ENCODE measurements at places on chromosomes 4 and X. TPM values are rescaled to one million over a fixed set of nuclear protein-coding genes. Genes with fewer than 3 reads are reported as not detected.

DNA sequence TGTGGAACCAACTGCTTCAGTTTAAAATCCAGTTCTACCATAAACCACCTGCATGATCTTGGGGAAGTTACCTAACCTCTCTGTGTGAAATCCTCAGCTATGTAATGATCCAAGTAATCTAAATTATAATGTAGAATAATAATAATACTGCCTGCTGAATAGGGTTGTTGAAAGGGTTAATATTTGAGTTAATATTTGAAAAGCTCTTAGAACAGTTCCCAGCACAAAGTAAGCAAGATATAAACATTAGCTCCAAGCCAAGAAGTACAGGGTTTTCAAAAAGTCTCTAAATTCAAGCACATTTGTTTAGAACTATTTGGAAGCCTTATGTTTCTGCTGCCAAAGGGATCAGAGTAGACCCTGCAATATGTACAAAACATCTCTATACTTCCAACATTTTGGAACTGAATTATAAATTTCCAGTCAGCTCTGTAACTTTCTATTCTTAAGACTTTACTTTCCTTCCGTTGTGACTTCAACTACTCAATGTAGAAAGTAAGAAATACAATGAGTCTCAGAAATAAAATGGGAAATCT lies 76.7 kb upstream of the FAM9C start:
- DNase-seq, result no peak

GRCh38 chr4:855880-856224 lies 29.9 kb upstream of the CPLX1 start:
- no peak for DNase-seq

The CHRNA9 gene
- total RNA-seq, result 0.29 TPM

DNA sequence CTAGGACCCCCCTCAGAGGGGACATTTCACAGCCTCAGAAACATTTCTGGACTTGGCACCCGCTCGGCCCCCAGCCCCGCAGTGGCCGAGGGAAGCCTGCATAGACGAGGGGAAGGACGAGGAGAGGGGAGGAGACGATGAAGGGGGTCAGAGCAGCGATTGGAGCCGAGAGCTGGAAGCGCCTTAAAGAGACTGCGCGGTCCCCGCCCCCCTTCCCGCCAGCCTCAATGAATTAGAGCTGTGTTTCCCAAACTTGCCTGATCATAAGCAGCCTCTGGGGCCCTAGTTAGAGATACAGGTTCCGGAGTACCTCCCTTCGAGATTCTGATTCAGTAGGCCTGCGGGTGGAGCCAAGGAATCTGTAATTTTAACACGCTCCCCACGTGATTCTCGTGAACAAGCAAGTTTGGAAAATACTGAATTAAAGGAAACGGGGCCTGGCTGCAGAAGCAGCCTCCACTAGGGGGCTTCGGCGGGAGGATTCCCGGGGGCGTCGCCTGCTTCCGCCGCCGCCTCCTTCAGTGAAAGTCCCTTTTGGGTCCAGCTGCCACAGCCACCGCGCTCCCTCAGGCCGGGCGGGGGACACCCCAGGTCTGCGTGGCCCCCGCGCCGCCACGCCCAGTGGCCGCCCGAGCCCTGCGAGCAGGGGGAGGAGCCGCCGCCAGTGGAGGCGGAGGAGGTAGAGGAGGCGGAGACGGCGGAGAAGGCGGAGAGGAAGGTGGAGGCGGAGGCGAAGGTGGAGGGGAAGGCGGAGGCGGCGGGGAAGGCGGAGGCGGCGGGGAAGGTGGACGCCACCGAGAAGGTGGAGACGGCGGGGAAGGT lies at the start of gene USP27X:
Gene USP27X (plus strand): TSS at position 651 of the 822 bp plus-strand sequence. CDS start 824 bp downstream, outside the sequence.
- DNase-seq, result peak; percentile 82

GRCh38 chr4:30543057-30543456 lies 177.1 kb upstream of the PCDH7 start:
- DNase-seq, result no peak

- DNase-seq, result peak; percentile 61
Measured at GRCh38 chrX:150872773-150873336, 25.6 kb downstream of the CD99L2 start.

The GPR34 gene
- total RNA-seq, result not detected

Measured in LHCN-M2 (cell line).